ENCODE measurements at places on chromosomes 12 and 14. TPM values are rescaled to one million over a fixed set of nuclear protein-coding genes. Genes with fewer than 3 reads are reported as not detected.

OLR1 gene
- polyA plus RNA-seq: 1.1 TPM

LRFN5 gene
- 9.6 TPM for polyA plus RNA-seq

GALNT16 gene
- 64.5 TPM for polyA plus RNA-seq

RFX4 gene
- polyA plus RNA-seq: 0.12 TPM

PDZRN4 gene
- 2.2 TPM for polyA plus RNA-seq

PLCZ1 gene
- polyA plus RNA-seq: not detected

C14orf39 gene
- 2.0 TPM for polyA plus RNA-seq

PTGDR gene
- polyA plus RNA-seq: 0.85 TPM

CCDC197 gene
- polyA plus RNA-seq: 0.22 TPM

TAPBPL gene
- polyA plus RNA-seq: 7.2 TPM

FIGNL2 gene
- 0.82 TPM for polyA plus RNA-seq

GALNT6 gene
- 0.57 TPM for polyA plus RNA-seq

ANO4 gene
- 0.70 TPM for polyA plus RNA-seq

MYF6 gene
- 78.6 TPM for polyA plus RNA-seq

BATF gene
- 0.31 TPM for polyA plus RNA-seq

ERBB3 gene
- 220 TPM for polyA plus RNA-seq

NACA gene
- 1,556 TPM for polyA plus RNA-seq

CMKLR1 gene
- polyA plus RNA-seq: 2.6 TPM

KIF26A gene
- 5.9 TPM for polyA plus RNA-seq

BICDL1 gene
- polyA plus RNA-seq: 4.9 TPM

SLC38A2 gene
- 117 TPM for polyA plus RNA-seq

STRN3 gene
- 42.2 TPM for polyA plus RNA-seq

PNP gene
- polyA plus RNA-seq: 17.8 TPM

CYP46A1 gene
- polyA plus RNA-seq: 3.9 TPM

LTBP2 gene
- polyA plus RNA-seq: 9.7 TPM

CCDC38 gene
- polyA plus RNA-seq: 0.31 TPM

MDGA2 gene
- polyA plus RNA-seq: 0.41 TPM

NDRG2 gene
- polyA plus RNA-seq: 203 TPM

IL31 gene
- not detected for polyA plus RNA-seq

INSM2 gene
- not detected for polyA plus RNA-seq

EMP1 gene
- polyA plus RNA-seq: 136 TPM

MIP gene
- polyA plus RNA-seq: not detected

FOXA1 gene
- polyA plus RNA-seq: 0.45 TPM

ASB2 gene
- polyA plus RNA-seq: 36.9 TPM

FAM161B gene
- polyA plus RNA-seq: 9.0 TPM

TDRD9 gene
- polyA plus RNA-seq: 1.5 TPM

SDS gene
- not detected for polyA plus RNA-seq

RAB3IP gene
- 12.7 TPM for polyA plus RNA-seq

ARHGAP5 gene
- 57.4 TPM for polyA plus RNA-seq

LBHD2 gene
- not detected for polyA plus RNA-seq
